Testis (tissue), 5 donors: ENCODE measurements at places on chromosomes 12 and 14.

- DNase-seq = no peak
Measured at GRCh38 chr12:10304161-10304574, 3.5 kb upstream of the KLRD1 start.

- DNase-seq = no peak
Measured at GRCh38 chr14:59490756-59491155, 6.4 kb downstream of the JKAMP start.

GRCh38 chr14:67050896-67051295 lies 138.3 kb upstream of the GARIN2 start:
- DNase-seq = no peak

DNA sequence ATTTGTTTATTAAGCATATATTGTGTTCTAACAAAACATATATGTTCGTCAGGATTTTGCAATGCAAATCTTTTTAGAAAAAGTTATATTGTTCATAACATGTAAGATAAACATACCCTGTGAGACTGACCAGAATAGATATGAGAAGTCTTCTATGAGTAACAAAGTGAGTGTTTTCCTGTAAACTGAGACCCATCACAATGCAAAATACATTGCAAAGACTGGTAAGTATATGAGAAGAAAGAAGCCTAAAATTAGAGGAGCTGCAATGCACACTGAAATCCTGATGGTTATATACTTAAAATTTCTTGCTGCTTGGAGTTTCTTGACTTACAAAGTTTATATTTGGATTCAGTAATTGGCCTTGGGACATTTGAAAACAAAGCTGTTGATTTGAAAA lies 6.0 kb downstream of the HMGA2 start:
- no peak for DNase-seq

GRCh38 chr14:59728304-59728703 lies 142.3 kb downstream of the RTN1 start:
- DNase-seq = no peak
